ENCODE measurements at places on chromosomes 7 and 10.

- DNase-seq = no peak
Observed at GRCh38 chr7:17709599-17709998, 230.7 kb downstream of the SNX13 start.

GRCh38 chr7:8637322-8637721, 203.9 kb downstream of the NXPH1 start:
- no peak for DNase-seq

DNA sequence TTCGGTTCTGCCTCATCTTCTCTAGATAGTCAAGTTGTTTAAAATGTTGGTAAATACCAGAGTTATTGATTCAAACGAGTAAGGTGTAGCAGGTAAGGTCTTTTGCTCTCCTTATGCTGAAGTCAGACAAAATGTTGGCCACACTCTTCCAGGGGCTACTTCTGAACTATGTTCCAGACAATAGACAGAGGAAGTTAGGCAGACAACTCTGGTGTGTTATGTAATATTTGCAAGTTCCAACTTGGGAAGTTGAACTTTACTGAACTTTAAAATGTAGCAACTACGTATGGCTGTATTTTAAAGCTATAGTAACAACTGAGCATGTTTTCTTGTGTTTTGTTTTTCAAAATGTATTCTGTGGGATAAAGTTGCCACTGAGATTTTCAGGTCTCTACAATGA, 125.7 kb upstream of the NEBL start:
- no peak for DNase-seq

- no peak for DNase-seq
Observed at GRCh38 chr7:68828575-68828974, 769.7 kb upstream of the AUTS2 start.

DNA sequence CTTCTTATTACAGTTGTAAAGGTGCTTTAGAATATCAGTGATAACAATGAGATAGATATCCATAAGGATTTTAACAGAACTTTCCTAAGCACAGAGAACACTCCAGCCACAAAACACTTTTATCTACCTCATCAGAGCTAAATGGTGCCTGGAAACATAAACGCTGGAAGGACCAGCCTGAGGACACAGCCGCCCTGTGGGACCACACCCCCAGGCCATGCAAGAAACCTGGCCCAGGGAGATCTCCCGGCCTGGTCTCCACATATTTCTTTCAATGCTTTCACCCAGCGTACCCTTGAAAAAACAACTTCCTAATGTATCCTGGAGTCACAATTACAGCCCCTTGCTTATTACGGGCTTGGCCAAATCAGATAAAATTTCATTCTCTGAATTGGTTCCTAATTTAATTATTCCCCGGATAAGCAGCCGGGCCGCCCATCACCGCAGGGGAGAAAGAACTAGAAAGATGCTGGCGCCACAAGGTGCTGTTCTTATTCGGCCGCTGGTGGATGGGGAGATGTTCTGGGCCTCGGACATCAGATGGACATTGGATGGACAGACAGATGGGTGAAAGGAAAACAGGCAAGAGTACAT, 11.8 kb downstream of the CHST15 start:
- no peak for DNase-seq

GRCh38 chr10:87850742-87851205, 12.6 kb downstream of the KLLN start:
- peak; percentile 64 for DNase-seq

DNA sequence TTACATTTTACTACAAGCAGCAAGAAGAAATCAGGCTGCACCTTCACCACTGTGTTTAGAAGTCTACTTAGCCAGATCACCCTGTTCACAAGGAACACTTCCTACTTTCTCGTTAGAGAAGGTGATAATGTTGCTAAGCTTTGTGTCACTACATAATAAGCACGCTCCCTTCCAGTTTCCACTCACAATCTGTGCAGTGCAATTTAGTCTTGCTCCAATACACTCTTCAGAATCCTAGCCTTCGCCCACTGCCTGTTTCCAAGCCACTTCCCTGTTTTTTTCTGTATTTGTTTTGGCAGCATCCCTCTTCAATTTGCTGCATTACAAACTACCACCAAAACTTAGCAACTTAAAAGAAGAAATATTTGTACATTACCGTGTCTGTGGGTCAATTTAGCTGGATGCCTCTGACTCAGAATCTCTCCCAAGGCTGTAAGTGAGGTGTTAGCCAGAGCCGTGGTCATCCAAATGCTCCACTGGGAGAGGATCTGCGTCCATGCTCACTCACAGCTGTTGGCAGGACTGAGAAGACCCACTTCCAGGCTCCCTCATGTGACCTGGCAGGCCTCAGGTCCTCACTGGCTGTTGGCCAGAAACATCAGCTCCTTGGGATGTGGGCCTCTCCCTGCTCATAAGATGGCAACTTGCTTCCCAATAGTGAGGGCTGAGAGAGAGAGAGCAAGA, 110.4 kb downstream of the PON1 start:
- DNase-seq = no peak

DNA sequence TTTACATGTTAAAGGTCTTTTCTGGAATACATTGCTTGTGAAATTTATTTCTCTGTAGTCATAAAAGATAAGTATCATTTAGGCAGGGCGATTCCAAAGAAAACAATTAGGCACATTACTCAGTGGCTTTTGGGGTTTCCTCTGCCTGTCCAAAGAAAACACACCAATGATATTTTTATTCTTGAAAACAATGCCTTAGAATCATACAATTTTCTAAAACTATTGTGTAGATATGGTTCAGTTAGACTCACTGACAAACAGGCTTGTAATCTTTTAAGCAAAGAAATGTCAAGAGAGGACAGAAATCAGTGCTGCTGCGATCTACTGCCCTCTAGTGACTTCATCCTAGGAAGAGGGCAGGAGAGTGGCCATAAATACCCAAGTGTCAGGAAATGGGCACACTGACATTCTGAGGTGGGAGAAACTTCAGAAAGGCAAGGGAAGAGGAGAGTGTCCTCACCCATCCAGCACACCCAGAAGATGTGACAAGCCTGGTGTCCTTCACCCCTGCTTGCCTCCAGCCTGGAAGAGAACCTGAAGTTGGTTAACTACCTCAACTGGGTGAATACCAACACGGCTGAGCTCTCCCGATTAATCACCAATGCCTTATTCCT, 120.5 kb downstream of the GALNT11 start:
- peak; percentile 52 for DNase-seq

GRCh38 chr7:12111422-12112405, 99.4 kb upstream of the TMEM106B start:
- DNase-seq = peak; percentile 32

DNA sequence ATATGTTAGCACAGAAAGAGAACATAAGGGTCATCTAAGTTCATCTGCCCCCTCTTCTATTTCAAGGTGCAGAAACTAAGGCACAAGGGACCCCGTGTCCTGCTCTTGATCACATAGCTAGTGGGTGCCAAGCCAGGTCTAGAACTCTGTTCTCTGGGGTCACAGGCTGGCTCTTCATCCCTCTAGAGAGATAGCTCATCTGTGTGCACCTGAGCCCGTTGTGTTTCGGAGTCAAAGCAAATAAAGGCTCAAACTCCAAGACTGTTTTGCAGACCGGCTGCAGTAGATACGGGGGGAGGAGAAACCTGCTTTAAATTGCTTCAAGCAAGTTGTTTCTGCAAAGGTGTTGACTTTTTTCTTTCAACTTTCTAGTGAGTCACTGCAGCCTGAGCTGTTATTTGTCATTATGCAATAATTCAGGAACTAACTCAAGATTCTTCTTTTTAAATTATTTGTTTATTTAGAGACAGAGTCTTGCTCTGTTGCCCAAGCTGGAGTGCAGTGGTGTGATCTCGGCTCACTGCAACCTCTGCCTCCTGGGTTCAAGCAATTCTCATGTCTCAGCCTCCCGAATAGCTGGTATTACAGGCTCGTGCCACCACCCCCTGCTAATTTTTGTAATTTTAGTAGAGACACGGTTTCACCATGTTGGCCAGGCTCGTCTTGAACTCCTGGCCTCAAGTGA, 6.5 kb downstream of the BLVRA start:
- no peak for DNase-seq

DNA sequence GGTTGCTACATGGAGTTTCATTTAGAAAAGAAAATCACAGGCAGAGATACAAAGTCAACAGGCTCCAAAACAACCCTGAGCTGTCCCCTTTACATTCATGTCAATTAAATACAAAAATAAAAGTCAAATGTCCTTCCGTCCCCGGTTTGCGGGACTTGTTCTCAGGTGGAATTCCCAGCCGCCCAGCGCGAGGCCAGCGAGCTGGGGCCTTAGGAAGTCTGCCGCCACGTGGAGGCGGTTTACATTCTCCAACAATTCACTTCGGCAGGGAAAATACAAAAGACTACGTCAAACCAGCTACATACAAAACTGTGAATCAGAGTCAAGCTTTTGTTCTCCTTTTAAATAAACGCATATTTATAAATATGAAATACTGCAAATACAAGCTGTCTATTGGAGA, 25.3 kb upstream of the DDC start:
- DNase-seq = no peak

DNA sequence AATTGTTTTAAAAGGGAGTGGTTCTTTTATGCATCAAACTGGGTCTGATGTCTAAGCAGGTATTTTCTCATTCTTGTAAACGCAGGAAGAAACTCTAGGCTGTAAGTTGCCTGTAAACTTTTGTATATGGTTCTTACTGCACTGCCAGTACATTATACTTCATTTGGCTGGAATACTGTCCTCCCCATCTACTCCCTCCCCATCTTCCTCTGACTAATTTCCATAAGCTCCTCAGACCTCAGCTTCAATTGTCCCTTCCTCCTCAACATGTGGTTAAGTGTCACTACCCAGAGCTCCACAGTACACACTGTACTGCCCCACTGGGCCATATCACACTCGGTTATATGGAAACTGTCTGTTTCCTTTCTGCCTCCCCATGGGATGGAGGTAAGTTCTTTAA, 161.4 kb upstream of the MDFIC start:
- DNase-seq = no peak

GRCh38 chr7:138030679-138031351, 28.9 kb upstream of the CREB3L2 start:
- DNase-seq = no peak

GRCh38 chr7:155345490-155345889, 47.8 kb downstream of the INSIG1 start:
- no peak for DNase-seq

DNA sequence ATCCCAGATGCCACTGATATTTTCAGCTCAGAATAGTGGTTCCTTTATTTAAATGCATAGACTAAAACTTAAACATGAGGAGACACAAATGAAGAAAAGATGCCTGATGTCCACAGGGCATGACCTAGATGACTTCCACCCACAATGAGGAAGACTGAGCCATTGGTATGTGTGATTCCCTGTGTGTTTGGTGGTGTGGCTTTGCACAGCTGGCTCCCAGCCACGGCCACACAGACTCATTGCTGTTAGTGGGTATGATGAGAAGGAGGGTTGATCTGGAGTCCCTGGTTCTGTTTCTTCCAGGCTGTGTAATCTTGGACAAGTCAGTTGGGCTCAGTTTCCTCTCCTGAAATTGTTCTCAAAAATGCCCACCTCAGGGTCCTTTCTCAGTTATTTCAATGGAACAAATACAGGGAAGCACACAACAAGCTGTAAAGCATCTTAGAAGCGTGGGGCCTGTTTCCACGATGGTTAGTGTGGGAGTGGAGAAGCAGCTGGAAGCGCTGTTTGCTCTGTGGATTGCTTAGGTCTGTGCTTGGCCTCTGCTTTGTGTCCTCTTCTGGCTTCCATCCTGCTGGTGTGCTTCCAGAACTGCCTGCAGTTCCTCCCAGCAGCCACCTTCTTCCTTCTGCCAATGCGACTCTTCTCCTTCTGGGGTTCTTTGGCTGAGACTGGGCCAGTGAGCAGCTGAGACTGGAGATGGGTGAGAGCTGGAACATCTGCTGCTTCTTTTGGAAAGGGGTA, 303.7 kb downstream of the BMPER start:
- no peak for DNase-seq

GRCh38 chr7:117323305-117323850, 520 bp upstream of the WNT2 start:
- peak; percentile 6 for DNase-seq

GRCh38 chr10:77641788-77642397, 4.3 kb upstream of the KCNMA1 start:
- DNase-seq = peak; percentile 69

DNA sequence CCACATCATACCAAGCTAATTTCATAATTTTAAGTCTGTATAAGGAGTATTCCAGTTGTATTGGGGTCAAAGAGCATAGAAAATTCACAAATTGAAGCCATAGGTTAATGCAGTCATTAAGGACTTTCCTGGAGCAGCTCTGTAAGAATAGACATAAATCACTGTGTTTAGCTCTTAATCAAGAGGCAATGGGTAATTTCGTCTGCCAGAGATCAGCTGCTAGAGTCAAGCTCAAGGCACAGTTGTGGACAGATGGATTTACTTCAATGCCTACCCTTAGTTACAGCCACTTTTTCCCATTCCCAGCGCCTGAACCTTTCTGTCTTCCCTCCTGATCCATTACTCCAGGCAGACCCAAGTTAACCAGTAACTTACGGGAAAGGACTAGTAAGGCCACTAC, 40.6 kb upstream of the AGBL3 start:
- no peak for DNase-seq

DNA sequence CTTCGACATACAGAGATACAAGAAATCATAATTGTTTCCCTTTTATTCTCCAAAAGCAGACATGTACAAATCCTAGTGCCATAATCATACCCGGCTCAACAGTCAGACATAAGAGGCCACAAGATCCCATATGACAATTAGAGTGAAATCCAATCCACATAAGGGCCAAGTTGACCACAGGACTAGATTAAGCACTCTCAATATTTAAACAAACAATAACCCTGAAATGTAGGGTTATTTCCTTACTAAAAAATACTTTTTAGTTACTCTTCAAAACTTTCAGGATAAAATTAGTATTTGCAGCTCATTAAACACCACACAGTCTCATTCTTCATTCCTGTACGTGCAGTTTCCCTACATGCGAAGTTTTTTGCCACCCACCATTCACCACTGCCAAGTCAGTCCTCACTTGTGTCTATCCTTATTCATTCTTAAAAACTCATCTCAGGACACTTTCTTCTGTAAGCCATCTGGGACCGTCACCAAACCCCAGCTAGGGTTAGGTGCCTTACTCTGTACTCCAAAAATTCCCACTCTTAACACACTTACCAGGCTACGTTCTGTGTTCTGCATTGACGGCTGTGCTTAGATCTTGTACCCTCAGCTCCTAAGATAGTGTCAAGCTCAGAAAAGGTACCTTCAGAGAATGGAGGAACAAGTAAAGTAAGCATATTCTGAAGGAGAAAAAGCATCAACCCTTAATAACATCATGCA, 47.8 kb upstream of the NEBL start:
- no peak for DNase-seq

DNA sequence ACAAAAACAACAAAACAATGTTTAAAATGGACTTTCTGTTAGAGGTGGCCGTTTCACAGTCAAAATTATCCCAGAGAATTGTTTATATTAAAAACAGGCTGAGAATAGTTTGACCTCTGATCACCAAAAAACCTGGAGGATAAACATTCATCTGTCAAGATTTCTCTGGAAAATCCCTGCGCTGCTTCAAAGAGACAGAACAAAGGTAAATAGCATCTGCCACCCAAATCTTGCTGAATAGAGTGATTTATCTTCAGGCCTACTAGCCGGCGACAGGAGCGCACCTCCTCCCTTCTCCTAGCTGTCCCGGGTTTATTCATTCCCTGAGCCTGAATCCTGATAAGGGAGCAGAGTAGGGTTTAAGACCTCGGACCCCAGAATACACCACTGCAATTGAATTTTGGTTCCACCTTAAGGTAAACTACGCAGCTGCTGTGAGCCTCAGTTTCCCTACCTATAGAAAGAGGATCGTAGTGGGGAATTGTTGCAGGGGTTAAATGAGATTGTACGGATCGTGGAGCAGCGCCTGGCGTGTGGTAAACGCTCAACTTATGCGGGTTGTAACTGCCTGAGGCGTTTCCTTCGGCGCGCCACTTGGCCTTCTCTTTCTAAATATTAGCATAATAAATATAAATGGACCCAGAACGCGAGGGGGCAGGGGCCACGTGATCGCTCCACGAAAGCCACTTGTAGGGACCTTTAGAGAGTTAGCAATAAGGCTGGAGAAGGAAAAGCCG, 498 bp upstream of the ST7 start:
- DNase-seq = no peak

Measured in activated CD4-positive, alpha-beta T cell treated with anti-CD3 and anti-CD28 coated beads for 36 hours (primary cell).